ENCODE measurements at places on chromosomes 1 and 21. TPM values are rescaled to one million over a fixed set of nuclear protein-coding genes. Genes with fewer than 3 reads are reported as not detected.

- no peak for DNase-seq
Observed at GRCh38 chr1:7781501-7781900, 2.6 kb upstream of the PER3 start.

DNA sequence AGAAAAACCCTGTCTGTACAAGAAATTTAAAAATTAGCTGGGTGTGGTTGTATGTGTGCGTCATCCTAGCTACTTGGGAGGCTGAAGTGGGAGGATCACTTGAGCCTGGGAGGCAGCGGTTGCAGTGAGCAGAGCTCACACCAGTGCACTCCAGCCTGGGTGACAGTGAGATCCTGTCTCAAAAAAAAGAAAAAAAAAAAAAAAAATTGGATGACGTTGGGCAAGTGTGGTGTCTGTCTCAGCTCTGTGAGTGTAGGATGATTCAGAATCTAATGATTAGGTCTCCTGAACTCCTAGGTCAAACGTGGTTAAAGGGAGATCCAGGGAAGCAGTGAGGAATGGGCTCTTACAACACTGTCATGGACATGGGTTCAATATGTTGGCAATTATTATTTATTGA lies 435.9 kb downstream of the KIF26B start:
- DNase-seq: peak; percentile 15

- DNase-seq: no peak
Observed at GRCh38 chr1:47677241-47677940, 239.5 kb downstream of the FOXD2 start.

GRCh38 chr21:34835526-34835925 lies 166.7 kb downstream of the CLIC6 start:
- DNase-seq: peak; percentile 50

DNA sequence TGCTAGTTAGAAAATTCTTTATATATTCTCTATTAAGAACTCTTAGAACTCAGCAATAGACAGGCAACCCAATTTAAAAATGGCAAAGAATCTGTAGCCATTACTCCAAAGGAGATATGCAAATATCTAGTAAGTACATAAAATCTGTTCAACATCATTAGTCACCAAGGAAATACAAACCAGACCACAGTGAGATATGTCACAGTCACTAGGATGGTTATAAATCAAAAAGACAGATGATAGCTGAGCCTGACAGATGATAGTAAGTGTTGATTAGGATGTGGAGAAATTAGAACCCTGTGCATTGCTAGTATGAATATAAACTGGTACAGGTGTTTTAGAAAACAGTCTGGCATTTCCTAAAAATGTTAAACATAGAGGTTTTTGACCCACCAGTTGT lies 26.6 kb downstream of the SRSF11 start:
- no peak for DNase-seq

GRCh38 chr1:46364612-46365011 lies 24.0 kb downstream of the NSUN4 start:
- DNase-seq: peak; percentile 46

DNA sequence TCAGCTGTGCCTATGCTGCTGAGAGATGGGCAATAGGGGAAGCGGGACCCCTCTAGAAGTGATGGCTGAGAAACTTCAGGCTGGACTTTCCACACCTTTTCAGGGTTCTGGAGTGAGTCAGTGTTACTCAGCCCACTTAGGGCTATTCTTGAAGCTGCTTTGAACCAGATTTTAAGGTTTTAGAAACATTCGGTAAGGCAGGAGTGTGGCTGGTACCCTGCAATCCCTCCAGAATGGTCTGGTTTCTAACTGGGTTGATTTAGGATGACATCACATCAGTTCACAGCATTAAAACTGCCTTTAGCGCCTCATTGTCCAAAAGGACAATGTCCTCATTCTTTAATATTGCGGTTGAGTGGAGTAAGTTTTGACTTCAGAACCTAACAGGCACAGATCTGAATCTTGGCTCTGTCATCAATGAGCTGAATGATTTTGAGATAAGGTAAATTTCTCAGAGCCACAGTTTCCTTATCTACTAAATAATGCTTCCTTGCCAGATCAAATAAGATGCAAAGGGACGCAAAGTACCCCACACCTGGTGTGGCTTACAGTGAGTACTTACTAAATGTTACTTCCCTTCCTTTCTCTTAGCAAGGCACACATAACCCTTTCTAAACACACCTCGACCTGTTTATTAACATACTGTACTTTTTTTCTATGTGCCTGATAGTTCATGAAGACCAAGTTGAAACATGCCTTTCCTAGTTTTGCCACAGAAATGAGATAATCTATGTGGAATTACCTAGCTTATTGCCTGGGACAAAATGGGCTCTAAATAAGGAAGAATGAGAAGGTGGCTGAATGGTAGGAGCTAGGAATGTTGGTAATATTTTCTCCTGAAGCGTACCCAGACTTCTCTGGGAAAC lies 209.8 kb downstream of the ROR1 start:
- DNase-seq: peak; percentile 35

DNA sequence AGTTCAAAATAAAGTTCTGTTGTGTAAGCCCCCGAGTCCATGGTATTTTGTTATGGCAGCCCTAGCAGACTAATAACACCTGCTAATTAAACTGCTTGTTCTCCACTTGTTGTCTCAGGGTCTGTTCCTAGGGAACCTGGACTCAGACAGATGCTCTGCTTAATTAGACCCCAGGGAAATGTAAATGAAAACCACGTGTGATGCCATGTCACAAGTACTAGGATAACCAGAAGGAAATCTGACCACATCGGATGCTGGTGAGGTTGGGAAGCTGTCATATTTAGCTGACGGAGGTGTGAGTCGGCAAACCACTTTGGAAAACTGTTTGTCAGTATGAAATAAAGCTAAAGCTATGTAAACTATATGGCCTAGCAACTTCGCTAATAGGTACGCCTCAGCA lies 19.6 kb downstream of the EDN2 start:
- no peak for DNase-seq

- peak; percentile 64 for DNase-seq
Observed at GRCh38 chr1:152188673-152189591, 29.9 kb upstream of the RPTN start.

The MRPL20 gene
- 241 TPM for total RNA-seq

DNA sequence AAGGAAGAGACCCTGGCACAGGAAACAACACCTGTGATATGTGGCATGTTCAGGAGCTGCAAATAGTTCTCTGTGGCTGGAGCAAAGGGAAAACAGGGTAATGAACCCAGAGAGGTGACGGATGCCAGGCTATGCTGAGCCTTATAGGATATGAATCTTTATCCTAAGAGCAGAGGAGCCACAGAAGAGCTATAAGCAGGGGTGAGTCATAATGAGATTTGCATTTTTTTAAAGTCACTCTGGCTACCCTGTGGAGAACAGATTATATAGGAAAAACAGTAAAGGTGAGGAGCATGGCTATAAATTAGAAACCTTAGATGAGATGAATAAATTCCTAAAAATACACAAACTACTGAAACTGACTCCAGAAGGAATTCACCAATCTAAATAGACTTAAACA lies 12.8 kb upstream of the MPL start:
- DNase-seq: no peak

GRCh38 chr1:31148409-31148808 lies 82.9 kb upstream of the PUM1 start:
- no peak for DNase-seq

GRCh38 chr1:87765681-87766070 lies 437.0 kb downstream of the LMO4 start:
- DNase-seq: no peak

DNA sequence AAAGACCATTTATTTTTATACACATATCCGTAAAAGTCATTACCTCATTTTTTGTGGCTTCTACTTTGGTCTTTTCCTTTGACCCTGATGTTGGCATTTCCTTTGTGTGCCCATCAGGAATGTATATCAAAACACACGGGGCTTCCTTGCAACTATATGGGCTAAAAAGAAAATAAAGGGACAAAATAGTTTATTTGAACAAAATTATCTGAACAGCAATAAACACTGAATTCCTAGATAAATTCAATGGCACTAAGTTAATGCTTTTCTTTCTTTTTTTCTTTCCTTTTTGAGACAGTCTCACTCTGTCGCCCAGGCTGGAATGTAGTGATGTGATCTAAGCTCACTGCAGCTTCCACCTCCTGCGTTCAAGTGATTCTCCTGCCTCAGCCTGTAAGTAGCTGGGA lies 45.2 kb downstream of the EPRS1 start:
- DNase-seq: no peak

- no peak for DNase-seq
Observed at GRCh38 chr1:19623523-19623922, 20.6 kb upstream of the NBL1 start.

GRCh38 chr1:230809256-230809990 lies 58.9 kb downstream of the C1orf198 start:
- DNase-seq: no peak

DNA sequence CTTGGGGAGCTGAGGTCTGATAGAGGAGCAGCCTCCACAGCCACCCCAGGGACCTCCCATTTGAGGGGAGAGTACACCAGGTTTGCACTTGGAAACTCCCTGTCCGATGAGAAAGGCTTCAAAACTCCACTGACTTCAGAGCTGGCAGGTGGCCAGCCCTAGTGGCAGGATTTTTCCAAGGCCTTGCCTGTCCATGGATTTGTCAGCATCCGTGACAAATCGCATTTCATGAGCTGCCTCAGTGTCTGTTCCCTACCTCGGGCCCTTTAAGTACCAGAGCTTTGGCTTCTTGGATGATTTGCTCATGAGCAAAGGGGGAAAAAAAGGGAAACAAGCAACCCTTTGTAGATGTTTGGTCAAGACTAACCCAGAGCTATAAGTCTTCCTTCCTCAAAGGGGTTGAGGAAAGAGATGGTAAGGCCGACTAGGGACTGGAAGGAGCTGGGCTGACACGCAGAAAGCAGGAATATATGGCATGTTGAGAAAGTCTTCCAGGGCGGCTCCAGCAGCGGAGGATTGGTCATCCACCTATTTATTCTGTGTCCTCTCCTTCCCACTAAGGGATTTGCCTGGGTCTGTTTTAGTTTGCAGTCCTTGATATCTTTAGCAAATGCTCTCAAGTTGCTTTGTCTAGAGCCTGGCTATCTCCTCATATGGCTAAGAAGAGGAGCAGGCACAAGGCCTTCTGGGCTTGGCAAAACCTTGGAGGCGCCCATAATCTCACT lies 2.7 kb upstream of the HSPG2 start:
- peak; percentile 97 for DNase-seq

The CACNA1S gene
- total RNA-seq: not detected

The CSF3R gene
- not detected for total RNA-seq

DNA sequence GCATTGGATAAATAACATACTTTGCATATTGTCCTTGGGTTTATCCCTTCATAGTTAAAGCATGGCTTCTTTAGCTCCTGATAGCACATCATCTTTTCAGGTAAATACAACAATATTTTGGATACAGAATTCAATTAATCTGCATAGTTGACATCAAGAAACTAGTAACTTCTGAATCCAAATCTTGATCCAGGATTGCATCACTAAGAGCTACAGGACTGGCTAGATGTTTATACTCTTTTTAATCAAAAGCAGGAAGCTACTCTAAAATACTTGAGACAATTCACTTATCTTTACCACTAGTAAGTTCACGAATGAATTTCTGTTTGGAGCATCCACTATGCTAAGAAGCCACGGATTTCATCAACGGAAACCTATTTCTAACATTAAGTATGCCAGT lies 54.2 kb upstream of the SLC44A3 start:
- no peak for DNase-seq

The BTBD8 gene
- total RNA-seq: 0.49 TPM

GRCh38 chr1:215101511-215101910 lies 19.0 kb downstream of the KCNK2 start:
- DNase-seq: no peak
